ENCODE measurements at places on chromosomes 1 and 21.

DNA sequence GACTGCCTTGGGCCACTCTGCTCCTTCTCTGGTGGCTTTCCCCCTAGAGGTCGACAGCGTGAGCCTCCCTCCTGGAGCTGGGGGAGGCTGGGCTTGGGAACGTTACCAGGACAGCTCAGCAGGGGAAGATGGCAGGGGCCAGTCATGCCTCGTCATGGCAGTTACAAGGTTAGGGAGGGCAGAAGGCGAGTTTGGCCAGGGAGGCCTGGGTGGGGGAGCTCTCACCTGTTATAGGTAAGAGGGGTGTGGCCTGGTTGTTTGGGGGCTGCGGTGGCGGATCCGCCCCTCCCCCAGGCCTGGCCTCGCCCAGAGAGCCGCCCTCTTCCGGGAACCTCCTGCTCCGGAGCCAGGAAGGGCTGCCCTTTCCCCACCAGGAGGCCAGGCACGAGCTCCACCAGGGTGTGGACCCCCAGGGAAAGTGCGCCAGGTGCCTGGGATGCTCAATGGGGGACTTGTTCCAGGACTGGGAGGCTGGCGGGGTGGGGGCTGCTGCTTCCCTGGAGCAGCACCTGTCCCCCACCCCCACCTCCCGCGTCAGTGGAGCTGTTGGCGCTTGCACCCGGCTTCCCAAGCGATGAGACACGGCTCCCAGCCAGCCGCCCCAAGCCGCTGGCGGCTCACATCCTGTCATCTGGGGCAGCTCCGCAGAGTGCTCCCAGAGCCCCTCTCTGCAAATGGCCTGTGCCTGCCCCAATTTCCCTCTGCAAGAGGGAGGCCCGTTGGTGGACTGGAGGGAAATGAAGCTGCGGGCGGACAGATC is 23.6 kb upstream of the PKP1 start:
- DNase-seq: no peak

GRCh38 chr1:110286564-110286963 is 52.6 kb upstream of the RBM15 start:
- no peak for DNase-seq

DNA sequence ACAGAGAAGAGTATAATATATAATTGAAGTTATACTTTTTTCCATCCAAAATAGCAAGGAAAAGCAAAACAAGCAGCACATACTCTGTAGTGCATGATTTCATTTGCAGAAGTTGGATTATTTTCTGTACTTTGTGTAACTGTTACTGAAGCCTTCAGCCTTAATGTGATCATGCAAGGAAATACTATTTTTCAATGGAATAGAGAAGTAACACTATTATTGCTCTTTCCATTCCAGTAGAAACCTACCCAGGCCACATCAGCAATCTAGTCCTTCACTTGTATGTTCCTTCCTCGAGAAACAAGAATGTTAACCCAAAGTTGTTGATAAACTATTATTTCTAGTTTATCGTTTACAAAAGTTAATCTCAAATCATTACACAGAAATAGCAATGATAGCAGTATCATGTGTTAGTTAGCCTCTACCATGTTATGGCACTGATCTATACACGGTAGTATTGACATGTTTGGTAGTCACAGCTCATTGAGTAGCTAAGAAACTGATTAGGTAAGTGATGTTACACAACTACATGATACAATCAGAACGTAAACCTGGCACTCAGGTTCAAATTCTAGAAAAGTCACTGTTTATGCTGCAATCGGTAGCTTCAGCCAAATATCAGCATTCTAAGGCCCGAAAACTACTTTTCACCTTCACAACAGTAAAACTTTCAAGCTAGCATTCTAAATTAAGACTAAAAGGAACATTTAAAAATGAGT is 37.6 kb upstream of the CHRM3 start:
- DNase-seq: no peak

DNA sequence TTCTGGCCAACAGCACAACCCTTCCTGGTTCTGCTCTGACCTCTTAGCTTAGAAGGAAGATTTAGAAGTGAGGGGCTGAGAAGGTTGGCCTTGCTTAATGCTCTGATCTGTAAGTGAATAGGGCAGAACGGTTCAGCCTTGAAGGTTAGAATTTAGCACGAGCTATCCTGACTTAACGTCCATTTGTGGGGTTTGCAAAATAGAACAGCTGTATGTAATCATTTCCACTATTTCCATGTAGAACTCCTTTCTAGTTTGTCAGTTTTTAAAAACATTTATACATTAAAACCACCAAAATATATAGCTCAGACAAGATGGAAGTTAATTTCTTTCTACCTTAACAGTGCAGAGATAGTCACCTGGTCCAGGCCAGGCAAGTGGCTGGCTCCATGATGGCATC is 89.9 kb downstream of the TBX19 start:
- DNase-seq: no peak

DNA sequence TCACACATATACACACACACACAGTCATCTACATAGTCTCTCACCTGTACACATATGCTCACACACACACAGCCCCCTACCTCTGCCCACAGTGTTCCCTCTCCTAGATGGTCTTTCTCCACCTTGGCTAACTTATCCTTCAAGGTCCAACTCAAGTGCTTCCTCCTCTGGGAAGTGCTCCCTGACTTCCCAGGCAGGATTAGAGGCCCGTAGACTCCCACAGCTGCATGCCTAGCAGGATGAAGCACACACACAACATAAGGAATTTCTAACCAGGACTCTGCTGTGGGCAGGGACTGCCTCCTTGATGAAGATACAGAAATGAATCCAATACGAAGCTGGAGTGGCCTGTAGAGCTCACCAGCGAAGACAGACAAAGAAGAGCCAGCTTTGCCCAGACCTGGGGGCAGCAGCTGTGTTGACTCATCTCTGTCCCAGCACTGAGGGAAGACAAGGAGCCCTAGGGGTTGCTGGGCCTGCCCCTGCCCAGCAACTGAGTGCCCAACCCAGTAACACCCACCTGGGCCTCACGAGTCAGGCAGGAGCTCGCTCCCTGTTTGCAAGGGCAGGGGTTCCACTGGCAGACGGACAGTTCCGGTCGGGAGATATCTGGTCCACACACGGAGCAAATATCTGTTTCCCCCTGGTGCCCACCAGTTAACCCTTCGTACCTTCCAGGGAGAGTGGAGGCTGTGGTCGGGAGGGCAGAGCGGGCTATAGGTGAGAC is 100.8 kb downstream of the DMRTB1 start:
- no peak for DNase-seq

- DNase-seq: no peak
These were observed 11.8 kb upstream of the PDIK1L start for GRCh38 chr1:26099780-26100179.

Data from activated CD4-positive, alpha-beta T cell treated with anti-CD3 and anti-CD28 coated beads for 24 hours (primary cell).